Umbilical cord (tissue), 2 donors: ENCODE measurements at places on chromosomes 11 and 22. TPM values are rescaled to one million over a fixed set of nuclear protein-coding genes. Genes with fewer than 3 reads are reported as not detected.

GRCh38 chr22:36153501-36154422, 6.8 kb downstream of the APOL3 start:
- DNase-seq: no peak

GRCh38 chr22:32684822-32685187, 116.7 kb upstream of the TIMP3 start:
- DNase-seq: no peak

DNA sequence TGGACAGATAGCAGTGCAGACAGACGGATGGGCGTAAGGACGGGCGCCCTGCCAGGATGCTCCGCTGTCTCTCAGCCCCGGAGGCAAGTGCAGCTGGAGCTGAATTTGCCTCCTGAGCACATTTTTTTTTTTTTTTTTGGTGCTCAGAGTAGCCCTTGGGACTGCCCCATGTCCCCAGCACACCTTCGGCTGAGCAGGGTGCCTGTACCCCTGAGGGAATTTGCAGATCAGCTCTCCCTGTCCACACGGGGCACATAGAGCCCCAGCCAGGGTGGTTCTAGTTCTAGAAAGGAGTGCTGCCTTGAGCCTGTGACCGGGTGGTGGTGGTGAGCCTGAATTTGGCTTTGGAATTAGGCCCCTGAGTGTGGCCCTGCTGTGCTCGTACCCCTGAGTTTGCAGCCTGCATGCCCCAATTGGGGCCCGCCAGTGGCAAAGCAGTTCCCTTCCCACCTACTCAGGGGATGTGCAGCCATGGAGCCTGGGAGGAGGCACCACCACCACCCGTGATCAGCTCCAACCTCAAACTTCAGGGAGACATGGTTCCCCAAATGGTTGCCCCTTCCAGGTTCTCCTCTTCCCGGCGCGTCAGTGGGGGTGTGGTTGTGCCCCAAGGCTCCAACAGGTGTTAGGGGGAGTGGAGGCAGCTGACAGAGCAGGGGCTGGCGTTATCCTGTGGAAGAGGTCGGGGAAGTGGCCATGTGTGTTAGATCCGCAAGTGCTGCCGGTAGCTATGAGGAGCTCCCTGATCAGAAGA, 1232.7 kb downstream of the BRD1 start:
- no peak for DNase-seq

DNA sequence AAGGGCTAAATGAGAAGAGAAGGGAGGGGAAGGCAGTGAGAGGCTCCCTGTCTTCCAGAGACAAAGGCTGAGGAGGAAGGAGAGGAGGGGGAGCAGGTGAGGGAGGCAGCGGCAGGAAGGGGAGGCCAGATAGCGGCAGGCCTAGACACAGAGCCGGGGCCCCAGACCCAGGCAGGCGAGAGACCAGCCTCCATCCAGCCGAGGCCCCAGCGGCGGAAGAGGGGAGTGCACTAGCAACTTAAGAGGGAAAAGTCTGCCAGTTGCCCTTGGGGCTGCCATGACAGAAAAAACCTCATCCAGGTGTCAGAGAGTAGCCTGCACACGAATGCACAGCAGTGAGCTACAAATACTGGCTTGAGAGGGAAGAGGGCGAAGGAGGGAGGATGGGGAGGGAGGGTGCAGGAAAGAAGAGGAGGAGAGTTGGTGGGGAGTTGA, 46.7 kb downstream of the IGLL1 start:
- peak; percentile 66 for DNase-seq

DNA sequence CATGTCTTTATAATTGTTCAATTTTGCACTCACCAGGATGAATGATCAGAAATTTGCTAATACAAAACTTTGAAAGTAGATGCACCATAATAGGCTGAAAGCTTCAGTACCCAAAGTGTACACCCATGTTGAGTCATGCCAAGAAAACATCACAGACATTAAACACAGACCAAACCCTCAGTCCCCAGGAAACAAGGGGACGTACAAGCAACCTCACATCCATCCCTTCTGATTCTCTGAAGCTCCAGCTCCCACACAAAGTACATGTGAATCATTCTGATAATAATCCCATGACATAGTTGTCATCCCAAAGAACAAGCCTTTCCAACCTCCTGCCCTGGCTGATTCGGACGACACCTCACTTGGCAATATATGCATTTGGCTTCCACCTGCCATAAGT, 183.8 kb downstream of the SNX19 start:
- no peak for DNase-seq

DNA sequence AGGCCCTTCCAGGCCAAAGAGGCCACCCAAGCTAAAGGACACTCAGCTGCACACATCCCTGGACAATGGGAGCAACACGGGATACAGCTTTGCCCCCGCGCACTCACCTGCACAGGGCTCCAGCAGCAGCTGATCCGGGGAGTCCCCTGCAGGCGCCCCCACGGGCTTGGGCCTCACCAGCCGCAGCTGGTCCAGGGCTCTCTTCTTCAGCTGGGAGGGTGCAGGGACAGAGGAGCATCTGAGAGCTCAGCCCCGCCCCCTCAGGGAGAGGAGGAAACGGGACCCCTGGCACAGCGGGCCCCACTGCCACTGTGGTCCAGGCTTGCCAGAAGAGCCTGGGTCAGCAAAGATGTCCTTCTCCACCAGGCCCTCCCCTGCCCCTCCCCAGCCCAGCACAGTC, 7.8 kb upstream of the MFNG start:
- DNase-seq: no peak

DNA sequence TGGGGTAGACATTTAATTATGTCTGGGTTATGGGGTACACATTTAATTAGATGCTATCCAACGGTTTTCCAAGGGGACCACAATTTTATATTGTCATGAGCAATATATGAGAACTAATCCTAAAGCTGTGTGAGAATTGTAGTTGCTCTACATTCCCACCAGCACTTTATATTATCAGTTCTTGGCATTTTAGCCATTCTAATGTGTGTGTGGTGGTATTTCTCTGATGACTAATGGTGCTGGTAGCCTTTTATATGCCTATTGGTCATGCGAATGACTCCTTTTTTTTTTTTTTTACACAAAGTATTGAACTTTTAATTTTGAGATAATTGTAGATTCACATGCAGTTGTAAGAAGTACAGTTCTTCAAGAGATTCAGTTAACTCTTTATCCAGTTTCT, 26.2 kb downstream of the TMEM135 start:
- no peak for DNase-seq

- DNase-seq: no peak
These were observed 66.1 kb upstream of the THY1 start for GRCh38 chr11:119489087-119489486.

GRCh38 chr11:81345609-81346008, 1388.1 kb downstream of the FAM181B start:
- DNase-seq: no peak

DNA sequence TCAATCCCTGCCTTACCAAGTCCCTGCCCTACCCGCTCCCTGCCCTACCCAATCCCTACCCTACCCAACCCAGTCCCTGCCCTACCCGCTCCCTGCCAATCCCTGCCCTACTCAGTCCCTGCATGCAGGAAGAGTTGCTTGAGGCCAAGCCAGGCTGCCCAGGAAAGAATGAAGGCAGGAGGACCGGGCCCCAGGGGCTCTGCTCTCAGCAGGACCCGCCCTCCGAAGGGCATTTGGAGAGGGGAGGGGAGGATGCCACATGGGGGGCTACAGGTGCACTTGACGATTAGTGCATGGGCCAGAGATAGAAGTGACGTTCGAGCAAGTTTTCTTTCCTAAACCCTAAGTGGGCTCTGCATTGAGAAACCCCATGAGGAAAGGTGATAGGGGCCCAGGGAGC, 581.2 kb downstream of the TBC1D22A start:
- DNase-seq: no peak

DNA sequence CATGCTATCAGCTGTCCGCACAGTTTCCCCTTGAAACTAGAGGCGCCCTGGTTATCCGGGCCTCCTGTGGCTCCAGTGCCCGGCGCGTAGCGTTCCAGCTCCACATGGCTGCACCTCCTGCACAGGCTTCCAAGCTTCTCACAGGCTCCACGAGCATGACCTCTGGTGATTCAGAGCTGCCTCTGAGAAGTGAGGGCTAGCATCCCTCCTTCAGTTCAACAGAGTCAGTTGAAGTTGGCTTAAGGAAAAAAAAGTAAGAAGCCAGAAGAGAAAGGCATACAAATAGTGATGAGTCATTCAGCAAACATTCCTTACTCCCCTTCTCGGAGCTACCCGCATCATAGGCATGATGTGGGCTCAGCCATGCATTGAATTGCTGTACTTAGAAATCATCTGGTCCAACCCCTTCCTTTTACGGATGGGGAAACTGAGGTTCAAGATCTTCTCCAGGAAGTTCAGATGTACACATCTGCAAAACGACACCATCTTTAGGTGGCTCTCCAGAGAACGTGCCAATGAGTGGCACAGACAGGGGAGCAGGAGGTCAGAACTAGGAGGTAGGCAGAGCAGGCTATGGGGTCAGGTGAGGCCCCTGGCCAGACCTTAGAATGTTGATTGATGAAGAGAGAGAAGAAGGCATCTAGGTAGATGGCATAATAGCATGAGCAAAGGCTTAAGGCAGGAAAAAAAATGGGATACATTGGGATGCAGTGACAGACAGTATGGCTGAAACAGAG, 216.3 kb upstream of the TBCEL start:
- peak; percentile 13 for DNase-seq

DNA sequence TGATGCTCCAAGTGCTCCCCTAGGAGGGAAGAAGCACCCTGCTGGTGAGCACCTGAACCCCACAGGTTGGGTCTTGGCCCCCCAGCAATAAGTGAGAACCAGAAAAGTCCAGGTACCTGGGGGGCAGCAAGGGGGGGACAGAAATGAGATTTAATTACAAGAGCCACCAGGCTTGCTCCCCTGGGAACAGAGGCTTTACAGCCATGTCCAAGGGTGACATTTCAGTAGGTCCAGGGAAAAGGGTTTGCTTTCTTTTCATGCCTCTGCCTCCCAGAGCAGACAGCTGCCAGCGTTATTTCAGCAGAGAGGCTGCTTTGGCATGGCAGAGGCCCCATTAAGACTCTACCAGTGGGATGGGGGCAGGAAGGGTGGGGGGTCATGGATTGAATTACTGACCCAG, 437.7 kb downstream of the BUD13 start:
- DNase-seq: no peak

- DNase-seq: no peak
These were observed 43.0 kb upstream of the HIPK3 start for GRCh38 chr11:33214187-33214586.

GRCh38 chr11:5280582-5281102, 10.9 kb upstream of the HBE1 start:
- peak; percentile 92 for DNase-seq

DNA sequence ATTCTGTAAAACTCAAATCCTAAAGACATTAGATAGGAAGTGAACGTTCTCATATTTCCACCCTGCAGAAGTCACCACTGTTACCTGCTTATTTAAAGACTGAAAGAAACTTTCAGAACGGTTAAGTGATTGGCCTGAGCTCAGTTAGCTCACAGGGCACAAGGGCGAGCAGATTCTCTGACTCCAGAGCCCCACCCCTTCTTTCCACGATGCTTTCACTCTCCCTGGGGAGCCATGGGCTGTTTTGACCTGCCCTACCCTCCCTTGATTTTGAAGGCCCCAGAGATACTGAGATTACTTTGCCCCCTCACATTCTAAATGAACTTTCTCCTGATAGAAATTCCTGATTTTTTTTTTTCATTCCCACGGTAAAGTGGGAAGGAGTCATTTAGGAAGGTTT, 33.9 kb downstream of the ARHGAP1 start:
- no peak for DNase-seq

The RAG1 gene
- total RNA-seq: 5.1 TPM

The GAL gene
- not detected for total RNA-seq

The OR6T1 gene
- 1.2 TPM for total RNA-seq

The API5 gene
- 62.6 TPM for total RNA-seq

The KIRREL3 gene
- total RNA-seq: 0.72 TPM

The TMEM86A gene
- total RNA-seq: 4.3 TPM

The APOA4 gene
- total RNA-seq: 3.4 TPM

The USH1C gene
- 5.3 TPM for total RNA-seq

The CLMP gene
- total RNA-seq: 81.1 TPM
